ENCODE measurements at places on chromosomes 1 and 21.

GRCh38 chr1:201023920-201024624, 558 bp upstream of the KIF21B start:
- no peak for DNase-seq

- DNase-seq = no peak
These were observed 482.9 kb upstream of the USP24 start for GRCh38 chr1:55697997-55698535.

DNA sequence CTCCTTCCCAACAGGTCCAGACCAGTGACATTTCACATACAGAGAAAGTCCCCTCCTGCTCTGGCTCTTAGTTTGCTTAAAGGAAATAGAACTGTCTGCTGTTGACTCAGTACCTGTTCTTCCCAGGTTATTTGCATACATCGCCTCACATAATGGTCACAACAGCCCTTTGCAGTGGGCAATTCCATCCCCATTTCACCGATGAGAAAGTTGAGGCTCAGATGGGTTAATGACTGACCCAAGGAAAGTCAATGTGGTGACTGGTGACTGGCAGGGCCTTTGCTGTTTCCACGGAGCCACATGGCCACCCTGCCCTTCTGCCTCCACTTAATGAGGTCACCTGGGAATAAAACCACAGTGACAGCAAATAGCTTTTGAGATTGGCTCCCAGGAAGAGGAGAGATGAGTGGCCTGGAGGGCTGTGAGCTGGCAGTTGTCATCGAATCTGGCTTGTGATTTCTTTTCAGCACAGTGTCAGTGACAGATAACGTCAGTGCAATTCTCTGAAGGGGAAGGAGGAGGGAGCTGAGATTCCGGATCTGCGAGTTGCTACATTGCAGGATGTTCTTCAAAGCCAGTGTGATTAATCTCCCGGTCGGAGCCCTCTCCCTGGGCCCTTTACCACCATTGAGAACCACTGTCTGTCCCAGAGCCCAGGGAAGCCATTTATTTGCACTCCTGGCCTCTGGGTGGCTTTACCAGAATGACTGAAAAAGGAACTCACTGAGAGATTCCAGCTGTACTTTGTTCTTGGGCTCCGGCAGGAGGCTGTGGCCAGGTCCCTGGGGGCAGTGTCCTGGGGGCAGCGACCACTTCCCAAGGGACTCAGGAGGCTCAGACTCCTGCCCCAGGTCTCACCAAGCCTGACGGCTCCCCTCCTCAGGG, 117.2 kb downstream of the CNIH3 start:
- DNase-seq = peak; percentile 77

- DNase-seq = no peak
These were observed 79.2 kb downstream of the CD34 start for GRCh38 chr1:207831517-207832327.

DNA sequence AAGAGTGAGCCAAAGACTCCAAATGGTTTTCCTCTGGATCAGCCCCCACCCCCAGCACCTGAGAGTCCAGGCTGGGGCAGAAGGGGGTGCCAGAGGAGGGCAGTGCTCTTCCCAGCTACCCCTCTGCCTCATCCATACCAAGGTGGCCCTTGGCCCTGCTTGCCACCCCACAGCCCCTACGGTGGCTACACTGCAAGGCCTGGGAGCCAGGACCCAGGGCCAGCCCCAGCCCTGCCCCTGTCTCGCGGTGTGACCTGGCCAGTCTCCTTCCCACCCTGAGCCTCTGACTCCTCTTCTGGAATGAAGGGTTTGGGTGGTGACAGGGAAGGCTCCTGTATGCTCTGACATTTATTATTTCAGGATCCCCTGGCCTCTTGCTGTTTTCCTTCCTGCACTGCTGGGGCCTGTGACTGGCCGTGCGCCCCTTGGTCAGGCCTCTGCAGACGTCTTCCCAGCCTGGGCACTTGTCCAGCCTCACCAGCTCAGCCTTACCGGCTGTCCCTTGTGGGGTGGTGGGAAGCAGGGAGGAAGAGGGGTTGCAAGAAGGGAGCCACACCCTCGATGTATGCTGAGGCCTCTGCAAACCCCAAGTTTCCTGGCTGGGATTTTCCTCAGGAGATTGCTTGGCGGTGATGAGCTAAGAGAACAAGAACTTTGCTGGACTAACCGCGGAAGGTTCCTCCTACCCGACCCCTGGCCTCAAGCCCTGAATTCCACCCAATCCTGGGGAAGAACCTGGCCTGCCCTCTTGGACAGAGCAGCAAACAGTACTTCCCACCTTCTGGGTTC, 13.5 kb downstream of the ASAP3 start:
- DNase-seq = no peak

DNA sequence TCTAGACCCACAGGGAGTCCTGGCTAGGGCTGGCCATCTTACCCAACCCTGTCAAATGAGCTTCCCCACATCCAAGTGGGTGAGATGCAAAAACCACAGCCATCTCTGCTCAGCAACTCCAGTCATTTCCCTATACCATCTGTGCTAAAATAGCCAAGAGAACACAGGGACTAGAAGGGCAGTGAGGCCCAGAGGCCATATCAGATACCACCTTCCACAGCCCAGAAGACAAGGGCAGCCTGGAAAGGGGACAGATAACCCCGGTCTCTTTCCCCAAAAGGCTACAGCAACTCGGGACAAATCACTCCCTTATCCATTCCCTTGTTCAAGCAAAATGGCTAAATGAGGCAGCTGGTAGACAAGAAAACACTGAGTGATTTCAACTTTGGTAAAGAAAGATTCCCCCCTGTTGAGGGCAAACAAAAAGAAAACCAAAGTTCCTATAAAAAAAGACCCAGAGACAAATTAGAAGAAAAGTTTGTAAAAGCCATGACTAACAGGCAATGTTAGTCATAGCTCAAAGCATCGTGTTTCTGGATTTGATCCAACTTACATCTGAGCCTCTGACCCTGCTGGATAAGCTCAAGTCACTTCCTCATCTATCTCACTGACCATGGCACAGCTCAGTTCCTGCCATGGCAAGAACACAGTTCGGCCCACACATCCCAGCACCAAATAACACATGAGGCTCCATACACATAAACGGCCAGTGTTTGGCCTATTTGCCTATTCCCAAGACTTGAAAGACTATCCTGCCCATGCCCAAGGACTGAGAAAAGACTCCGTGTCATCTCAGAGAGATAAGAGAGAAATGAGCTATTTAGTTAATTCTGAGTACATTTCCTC, 3.1 kb downstream of the LAMB3 start:
- DNase-seq = no peak

DNA sequence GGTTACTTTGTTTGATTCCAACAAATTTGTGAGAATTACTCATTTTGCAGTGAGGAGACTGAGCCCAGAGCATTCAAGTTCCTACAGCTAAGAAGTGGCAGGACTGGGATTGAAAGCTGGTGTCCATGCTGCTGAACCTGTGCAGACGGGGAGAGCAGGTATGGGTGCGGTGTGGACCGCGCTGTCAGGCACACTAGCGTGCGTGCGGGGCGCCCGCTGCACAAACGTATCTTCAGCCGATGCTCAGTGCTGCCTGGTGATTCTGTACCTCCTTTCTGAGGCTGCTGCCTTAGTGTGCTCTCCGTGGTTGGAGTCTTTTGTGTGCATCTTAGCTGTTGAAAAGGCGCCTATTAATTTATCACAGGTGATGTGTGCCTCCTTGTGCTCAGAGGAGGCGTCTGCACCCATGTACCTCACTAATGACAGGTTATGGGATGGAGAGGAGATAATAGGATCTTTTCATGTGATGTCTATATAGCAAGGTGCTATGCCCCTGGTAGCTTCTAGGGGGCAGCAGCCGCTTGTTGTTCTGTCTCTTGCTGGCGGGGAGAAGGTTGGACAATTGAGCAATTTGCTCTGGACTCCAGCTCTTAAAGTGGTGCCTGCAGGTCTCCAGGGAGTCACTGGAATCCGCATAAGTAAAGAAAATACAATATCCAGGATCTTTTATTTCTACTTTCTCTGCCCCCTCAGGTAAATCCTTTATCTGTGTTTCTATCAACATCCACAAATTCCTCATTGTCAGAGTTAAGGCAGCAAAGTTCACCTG, 32.5 kb downstream of the PEX14 start:
- no peak for DNase-seq

GRCh38 chr21:37579356-37579755, 212.8 kb downstream of the DYRK1A start:
- DNase-seq = no peak

GRCh38 chr21:41715649-41716281, 51.1 kb downstream of the RIPK4 start:
- DNase-seq = no peak

GRCh38 chr1:177164380-177165068, at the start of gene ASTN1:
TSS of gene ASTN1 (minus strand) at chr1:177164712. CDS start at chr1:177164676, 36 bp downstream.
- DNase-seq = no peak

DNA sequence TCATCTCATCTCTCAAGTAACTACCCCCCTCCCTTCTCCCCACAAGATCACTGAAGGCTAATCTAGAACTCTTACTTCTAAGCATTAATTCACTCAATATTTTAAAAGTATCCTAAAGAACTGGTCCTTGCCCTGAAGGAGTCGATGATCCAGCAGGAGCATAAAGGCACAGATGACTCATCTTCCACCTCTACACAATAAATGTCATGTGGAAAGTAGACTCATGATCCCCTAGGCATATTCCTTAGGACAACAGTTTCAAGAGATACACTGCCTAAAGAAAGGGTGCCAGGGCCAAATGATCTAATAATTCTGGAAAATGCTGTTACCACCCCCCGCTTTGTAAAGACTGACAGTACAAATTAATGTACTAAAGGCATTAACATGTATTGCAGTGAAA, 85.8 kb upstream of the DIRAS3 start:
- no peak for DNase-seq

DNA sequence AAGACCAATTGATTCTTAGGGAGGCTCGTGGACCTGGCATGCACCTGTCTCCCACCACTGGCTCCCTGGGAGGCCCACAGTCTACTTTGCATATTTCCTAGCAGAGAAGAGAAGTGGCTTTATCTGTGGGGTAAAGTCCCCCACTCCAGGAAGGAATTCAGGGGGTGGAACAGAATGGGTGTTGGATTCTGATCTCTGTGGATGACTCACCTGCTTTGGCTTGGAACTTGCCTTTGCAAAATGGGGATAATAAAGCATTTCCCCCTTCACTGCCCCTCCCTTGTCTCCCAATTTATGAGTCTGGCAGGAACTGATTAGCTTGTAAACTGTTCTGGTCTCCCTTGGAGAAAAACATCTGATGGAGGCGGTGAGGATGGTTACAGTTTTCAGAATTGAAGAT, 21.2 kb upstream of the OTUD3 start:
- no peak for DNase-seq

GRCh38 chr1:12275370-12275769, 45.5 kb downstream of the VPS13D start:
- no peak for DNase-seq

DNA sequence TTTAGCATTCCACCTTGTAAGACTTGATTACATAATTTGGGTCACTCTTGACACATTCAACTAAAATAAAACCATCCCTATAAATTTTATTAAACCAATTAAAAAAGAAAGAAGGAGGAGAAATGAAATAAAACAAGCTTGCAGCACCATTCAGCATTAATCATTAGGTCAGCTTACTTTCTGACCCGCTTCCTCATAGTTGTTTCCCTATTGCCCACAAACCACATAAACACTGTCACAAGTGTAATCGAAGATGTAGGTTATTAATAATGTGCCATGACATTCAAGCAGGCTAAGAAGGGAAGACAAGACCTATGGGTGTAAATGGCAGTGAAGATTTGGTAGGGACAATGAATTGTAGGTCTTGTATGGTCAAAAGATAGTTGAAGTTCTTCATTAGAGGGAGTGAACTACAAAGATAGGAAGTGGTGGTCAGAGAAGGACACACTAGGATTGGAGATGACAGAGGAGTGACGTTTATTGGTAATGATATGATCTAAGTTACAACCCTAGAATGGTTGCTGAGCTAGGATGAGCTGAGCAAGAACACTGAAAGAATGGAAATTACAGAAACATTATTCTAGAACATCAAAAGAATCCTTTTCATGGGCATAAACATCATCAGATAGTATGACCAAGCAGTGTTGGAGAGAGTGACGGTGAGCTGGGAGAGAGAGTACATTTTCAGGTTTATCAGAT, 231.5 kb downstream of the KCNT2 start:
- no peak for DNase-seq

DNA sequence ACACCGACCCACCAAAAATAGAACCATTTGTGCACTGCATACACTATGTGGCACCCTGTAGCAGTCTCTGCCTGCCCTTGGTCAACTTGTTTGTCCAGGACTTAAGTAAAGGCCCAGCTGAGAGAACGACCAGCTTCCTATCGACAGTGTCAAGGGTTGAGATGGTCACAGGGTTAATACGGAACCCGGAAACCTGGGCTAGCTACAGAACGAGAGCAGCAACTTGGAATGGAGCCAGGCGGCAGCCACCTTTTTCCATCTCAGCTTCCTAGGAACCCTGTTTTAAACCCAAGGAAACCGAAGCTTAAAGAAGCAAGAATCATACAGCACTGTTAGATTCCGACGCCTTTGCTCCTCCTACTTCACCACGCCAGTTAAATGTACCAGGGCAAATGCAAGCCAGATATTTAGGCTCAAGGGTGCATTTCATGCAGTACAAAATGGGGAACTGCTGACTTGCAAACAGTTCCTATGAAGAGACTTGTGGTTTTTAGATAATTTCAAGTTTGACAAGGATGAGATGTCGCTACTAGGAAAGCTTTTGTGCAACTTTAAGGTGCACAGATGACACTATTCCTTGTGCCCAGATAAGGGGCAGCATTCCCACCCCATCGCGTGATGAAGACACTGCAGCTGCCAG, 35.5 kb downstream of the SLC66A1 start:
- DNase-seq = no peak

GRCh38 chr1:93702111-93702827, 20.6 kb upstream of the BCAR3 start:
- peak; percentile 66 for DNase-seq

GRCh38 chr21:15730484-15731242, 881 bp downstream of the USP25 start:
- DNase-seq = no peak

DNA sequence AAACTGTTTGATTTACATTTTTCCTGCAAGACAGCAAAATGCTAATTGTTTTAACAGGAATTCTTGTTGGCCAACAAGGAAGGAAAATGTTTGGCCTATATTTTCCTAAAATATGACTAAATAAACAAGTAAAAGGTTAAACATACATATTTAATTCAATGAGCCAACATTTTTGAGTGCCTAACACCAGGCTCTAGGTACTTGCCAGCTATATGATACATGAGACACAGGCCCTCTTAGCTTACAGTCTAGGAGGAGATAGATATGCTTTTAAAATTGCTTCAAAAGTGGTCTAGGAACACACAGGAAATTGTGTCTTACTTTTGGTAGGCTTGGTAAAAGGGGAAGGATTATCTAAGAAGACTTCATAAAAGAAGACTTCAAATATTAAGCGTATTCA, 50.9 kb downstream of the PIGK start:
- DNase-seq = no peak

GRCh38 chr1:202240956-202241355, 47.4 kb downstream of the LGR6 start:
- no peak for DNase-seq

GRCh38 chr1:201750934-201751333, 78.0 kb upstream of the IPO9 start:
- DNase-seq = no peak

GRCh38 chr1:87135329-87135712, 193.4 kb upstream of the LMO4 start:
- no peak for DNase-seq

Data from NCI-H2107 (cell line).